ENCODE measurements at places on chromosomes 7 and 10.

- no peak for DNase-seq
Measured at GRCh38 chr10:117960345-117960935, 86.3 kb downstream of the RAB11FIP2 start.

GRCh38 chr10:70729763-70730357 lies 55.3 kb downstream of the TBATA start:
- DNase-seq: no peak

DNA sequence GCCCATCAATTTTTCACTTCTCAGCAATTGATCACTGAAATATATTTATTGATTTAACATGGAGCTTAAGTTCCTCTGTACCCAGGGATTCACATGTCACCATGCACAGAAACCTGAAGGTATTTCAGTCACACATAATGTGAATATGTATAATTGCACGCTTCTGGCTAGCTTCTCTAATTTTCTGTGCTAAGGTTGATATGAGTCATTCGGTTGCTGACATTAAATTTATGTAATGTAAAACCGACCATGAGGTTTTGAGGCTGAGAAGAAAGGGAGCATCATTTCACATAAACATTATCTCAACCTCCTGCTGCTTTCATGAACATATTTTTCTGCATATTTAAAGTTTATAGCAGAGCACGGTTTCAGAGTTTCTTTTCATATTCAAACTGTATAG lies 381.0 kb upstream of the TPK1 start:
- DNase-seq: no peak

DNA sequence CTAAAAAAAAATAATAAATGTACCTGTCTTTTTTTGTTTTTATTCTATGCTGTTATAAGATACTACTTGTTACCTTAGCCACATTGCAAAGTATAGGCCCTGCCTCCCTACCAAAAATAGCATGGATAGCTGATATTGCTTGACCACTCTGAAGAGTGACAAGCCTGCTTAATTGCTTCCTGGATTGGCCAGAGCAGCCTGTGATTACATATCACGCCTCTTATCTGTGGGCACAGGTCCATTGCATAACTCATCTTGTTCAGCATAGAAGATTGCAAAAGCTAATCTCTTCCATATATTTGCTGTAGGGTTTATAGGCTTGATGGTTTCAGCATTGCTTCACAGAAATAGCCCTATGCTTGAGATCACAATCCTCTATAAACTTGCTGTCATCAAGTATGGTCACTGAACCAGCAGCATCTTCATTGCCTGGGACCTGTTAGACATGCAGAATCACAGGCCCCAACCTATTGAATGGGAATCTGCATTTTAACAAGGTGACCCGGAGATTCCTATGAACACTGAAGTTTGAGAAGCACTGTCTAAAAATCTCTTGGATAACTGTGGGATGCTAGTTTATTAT lies 280.8 kb upstream of the CDC14C start:
- DNase-seq: no peak

DNA sequence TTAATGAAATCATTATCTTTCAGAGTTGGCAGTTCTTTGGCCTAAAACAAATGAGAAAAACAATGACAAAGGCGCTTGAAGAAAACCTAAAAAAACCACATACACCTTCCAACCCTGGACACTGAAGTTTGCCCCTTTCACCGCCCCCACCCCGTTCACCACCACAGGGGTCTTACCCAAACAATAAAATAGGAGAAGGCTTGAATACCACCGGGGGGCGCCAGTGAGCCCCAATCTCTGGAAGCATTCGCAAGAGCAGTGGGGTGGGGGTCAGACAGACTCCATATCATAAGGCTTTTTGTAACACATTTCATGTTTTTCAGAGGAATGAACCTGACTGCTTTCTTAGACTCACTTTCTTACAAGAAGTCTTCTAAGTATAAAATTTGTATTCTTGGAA lies 163.6 kb downstream of the PIP4K2A start:
- peak; percentile 12 for DNase-seq

- no peak for DNase-seq
Measured at GRCh38 chr7:2503056-2503941, 16.3 kb upstream of the LFNG start.

GRCh38 chr10:11007476-11008020 lies 10.1 kb upstream of the CELF2 start:
- no peak for DNase-seq

DNA sequence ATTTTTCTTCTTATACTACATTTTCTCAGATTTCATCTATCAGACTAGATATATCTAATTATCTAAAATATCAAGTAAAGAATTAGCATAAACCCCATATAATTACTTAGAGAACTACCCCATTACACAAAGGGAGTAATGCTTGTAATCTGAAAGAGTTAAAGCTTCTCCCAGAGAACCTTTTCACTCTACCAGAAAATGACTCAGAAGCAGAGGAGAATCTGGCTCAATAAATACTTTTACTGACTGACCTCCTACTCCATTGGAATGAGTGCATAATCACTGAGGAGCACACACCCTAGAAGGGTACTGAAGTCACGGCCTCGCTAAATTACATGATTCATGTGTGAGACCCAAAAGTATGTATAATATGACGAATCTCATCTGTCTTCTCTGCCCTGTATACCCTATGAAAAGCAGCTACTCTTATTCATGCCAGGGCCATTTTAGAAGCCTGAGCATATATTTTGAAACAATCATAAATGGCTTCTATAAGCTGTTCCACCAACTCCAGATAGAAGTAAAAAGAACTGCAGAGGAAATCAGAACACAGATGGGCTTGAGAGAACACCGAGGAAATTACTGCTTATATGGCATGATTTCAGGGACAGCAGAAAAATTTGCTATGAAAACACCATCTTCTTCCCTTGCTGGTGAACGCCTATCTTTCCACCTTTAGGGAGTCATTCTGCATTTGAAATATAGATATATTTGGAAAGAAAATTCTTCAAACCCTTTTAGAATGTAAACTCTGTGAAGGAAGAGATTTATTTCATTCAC lies 32.7 kb downstream of the DNMBP start:
- peak; percentile 93 for DNase-seq

DNA sequence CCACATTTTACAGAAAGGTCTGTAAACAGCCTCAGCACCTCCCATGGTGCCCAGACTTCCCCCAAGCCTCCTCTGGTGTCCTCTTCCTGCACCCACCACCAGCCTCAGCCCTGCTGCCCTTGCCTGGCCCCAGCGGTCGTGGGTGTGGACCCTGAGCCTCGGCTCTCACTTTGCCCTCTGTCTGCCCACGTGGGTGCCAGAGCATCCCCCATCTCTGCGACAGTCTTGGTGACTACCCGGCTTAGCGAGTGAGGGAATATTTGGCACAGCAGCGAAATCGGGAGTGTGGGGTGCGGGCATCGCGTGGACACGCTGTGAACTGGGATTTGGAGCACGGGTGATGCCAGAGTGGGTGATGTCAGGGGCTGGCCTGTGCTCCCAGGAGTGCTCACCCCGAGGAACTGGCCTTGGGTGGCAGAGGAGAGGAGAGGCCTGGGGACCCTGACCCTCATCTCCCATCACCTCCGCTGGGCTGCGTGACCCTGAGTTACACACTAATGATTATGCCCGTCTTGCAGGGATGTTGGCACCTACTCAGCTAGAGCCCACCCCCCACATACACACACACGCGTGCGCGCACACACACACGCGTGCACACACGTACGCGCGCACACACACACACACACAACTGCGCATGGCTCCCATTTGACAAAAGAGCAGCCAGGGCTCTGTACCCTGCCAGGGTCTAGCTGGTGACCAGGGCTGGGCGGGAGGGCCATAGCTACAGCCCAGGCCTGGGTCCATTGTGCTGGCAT lies 8.7 kb downstream of the ELFN1 start:
- no peak for DNase-seq

DNA sequence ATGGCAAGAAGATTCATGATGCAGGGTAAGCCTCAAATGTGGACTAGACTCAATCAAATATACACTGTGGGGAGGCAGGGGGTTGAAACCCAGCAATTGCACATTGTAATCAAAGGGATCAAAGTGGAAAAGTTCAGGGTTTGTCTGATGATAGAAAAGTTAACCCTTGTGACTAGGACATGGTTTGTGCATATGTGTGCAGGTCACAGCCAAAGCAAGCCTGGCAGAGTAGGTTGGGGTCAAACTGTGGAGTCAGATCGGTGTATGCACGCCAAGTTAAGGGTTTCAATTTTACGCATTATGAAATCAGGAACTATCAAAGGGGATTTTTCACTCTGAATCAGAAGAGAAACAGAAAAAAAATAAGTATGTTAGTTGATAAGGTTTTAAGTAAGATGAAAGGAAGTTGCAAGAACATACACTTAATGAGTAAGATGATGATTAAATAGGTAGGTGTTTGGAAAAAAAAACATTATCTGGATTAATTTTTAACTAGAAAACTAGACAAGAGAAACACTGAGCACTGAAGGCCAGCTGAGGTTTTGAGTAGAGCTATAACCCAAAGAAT lies 188.3 kb downstream of the DGKB start:
- no peak for DNase-seq

- peak; percentile 98 for DNase-seq
Measured at GRCh38 chr7:105830405-105831301, 45.7 kb downstream of the ATXN7L1 start.

DNA sequence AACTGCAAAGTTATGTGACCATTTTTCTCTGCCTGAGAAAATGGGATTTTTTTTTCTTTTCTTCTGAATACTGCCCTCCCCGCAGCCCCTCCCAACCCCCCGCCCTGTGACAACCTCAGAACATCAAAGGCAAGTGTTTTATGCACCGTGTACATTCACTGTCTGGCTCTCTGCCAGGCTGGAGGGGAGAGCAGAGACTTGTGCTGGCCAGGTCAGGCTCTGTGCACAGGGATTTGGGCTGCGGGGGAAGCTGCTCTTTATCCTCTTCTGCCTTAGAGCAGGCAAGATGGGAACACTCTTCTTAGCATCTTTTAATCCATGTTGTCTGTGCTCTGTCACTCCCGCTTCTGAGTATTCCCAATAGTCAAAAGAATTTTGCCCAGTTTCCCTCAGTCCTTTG lies 195.1 kb downstream of the CCSER2 start:
- DNase-seq: no peak

GRCh38 chr7:88072715-88073055 lies 138.6 kb downstream of the ADAM22 start:
- DNase-seq: no peak

GRCh38 chr10:95850791-95851190 lies 57.0 kb upstream of the CC2D2B start:
- no peak for DNase-seq

- DNase-seq: no peak
Measured at GRCh38 chr7:18370633-18371032, 124.9 kb upstream of the HDAC9 start.

GRCh38 chr7:134276951-134277350 lies 39.8 kb downstream of the SLC35B4 start:
- DNase-seq: no peak

DNA sequence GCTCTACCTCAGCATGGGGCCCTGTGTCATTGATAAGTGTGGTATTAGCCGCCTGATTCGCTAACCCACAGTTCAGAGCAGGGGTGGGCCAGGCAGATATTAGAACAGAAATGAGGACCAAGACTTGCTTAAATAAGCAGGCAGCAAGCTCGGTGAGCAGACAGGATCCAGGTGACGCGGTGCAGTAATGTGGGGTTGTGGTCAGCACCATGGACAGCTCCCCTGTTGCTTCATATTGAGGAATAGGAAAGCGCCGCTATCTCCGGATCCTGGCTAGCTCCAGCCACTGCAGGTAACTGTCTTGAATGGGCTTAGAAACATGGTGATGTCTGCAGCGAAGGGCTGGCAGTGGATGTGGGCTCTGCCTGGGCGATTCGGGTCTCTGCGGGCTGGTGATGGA lies 51.3 kb upstream of the GPR26 start:
- DNase-seq: peak; percentile 61

DNA sequence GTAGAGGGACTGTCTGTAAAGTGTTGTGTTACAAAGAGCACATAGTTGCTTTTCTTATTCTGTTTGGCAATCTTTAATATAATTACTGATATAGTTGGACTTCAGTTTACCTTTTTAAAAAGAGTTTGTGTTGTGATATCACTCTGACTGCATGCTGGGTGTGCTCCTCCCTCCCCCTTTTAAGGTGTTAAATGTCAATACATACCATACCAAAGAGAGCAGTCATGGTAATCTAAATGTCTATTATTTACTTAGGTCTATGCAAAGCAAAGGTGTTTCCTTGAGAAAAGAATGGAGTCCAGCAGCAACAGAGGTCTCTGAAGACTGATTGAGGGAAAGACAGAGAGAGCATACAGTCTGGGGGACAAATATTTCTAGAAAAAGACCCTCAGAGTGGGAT lies 275.1 kb upstream of the NRP1 start:
- DNase-seq: no peak

DNA sequence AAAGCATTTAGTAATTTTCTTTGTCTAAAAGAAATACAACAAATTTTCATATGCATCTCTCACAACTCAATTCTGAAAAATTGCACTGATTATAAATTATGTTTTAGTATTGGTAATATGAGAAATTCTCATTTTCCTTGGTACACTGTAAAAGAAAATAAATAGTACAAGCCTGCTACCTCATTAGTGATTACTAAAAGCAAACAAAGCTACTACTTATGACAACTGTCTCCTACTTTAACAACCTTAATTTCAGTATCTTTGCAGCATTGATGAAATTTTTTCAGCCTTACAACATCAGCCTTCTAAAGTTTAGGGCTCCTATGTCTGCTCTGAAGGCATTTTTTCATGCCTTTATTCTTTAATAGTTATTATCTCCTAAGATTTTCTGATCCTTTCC lies 65.7 kb downstream of the MINDY3 start:
- no peak for DNase-seq

DNA sequence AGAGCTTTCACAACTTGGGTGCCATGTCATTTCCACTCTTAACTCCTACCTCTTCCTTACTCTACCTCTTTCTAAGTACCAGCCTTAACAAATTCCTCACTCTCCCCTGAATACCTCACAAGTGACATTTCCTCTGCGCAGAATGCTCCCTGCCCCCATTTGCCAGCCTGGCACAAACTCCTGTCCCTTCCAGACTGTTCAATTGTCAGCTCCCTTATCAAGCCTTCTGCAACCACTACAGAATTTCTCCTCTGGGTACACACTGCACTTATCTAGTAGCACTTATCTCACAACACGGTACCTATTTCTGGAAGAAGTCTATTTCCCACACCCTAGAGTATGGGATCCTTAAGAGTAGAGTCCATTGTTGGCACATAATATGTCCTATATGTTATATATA lies 39.1 kb upstream of the ANAPC16 start:
- no peak for DNase-seq

- no peak for DNase-seq
Measured at GRCh38 chr10:132544744-132545658, 7.4 kb downstream of the INPP5A start.

DNA sequence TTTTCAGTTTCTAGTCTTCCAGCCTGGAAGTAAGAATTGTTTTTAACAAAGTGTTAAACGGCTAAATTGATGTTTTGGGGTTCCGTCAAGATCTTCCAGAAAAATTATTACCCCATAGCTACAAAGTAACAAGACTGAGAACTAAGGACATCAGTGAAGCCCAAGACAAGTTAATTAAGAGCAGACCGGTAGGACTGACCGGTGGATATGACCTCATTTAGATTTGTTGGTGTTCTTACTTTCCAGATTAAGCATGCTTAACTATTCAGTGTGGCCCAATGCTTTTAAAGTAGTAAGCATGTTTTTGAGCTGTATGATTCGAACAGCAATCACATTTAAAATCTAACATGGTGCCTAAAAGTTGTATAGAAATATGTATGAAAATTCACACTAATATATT lies 73.1 kb upstream of the RPA3 start:
- no peak for DNase-seq

GRCh38 chr7:21636694-21637093 lies 93.9 kb downstream of the DNAH11 start:
- no peak for DNase-seq

Data from fibroblast of skin of abdomen (primary cell).